ENCODE measurements at places on chromosomes 11 and 22.

- no peak overlapping the region for H3K27ac ChIP-seq
- H3K4me1 ChIP-seq = peaks cover 2% of the 10 kb centered on the region
- no peaks in the 10 kb centered on the region for H3K27me3 ChIP-seq
- no peak for DNase-seq
- H3K36me3 ChIP-seq = no peaks in the 10 kb centered on the region
These were observed 175.9 kb downstream of the NTM start for GRCh38 chr11:131546218-131546895.

- no peak overlapping the region for H3K4me3 ChIP-seq
- H3K4me1 ChIP-seq = peaks cover 16% of the 10 kb centered on the region
- H3K36me3 ChIP-seq = no peaks in the 10 kb centered on the region
- no peaks in the 10 kb centered on the region for H3K27me3 ChIP-seq
- H3K27ac ChIP-seq = peak overlapping the region; percentile 58
These were observed 38.7 kb upstream of the LINC01488 start for GRCh38 chr11:69442807-69443137.

DNA sequence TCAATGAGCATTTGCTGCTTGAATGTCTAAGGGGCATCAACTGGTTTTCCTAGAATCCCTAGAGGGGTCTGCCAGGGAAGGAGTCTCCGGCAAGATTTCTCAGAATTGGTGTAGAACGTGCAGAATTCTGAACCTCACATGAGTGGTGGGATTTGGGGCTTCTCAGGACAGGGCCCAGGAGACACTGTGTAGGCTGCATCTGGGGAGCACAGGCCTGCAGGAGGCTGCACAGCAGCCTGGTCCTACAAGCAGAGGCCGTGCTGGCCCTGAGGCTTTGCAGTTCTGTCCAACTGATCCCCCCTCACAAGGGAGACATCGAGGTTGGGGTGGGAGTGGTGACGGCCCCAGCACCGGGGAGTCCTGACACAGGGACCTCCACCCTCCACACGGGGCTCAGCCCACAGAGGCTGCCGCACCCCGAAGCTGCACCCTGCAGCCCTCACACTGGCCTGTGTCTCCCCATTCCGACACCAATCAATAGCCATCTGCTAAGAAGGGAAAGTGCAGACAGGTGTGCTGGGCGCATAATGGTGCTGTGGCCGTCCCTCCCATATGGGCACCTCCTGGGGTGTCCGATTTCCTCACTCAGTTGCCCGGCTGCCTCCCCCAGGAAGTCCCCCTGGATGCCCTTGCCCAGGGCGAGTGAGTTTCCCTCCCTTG, 688.1 kb downstream of the BRD1 start:
- H3K36me3 ChIP-seq = no peaks in the 10 kb centered on the region
- DNase-seq = no peak
- H3K4me1 ChIP-seq = no peaks in the 10 kb centered on the region
- H3K4me3 ChIP-seq = no peak overlapping the region
- no peaks in the 10 kb centered on the region for H3K27me3 ChIP-seq

DNA sequence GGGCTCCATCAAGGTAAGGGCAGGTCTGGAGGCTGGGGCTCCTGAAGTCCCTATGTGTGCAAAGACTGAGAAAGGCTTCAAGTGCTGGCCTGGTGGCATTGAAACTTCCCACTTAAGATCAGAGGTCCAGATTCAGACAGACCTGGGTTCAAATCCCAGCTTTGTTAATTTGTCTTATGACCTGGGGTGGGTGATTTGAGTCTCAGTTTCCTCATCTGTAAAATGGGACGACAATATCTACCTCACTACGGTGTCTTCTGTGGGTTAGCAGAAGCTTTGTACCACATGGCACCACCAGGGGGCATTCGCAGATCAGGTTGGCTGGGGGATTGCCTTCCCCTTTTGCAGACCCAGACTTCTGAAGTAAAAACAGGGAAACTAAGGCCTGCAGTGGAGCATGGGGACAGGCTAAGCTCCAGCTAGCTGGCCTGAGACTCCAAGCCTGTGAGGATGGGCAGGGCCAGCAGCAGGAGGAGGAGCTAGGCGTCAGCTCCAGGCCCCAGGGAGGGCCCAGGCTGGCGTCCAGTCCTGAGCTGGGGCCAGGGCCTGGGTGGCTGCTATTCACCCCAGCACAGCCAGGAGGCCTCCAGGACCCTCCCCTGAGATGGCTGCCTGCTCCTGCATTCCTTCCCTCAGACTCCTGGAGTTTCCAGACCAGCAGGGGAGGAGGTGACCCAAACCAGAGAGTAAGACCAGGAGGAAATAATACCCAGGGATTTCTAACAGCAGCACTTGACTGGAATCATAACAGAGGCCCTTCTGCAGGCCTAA, 1.5 kb downstream of the CASTOR1 start:
- no peaks in the 10 kb centered on the region for H3K36me3 ChIP-seq
- DNase-seq = peak; percentile 80
- peak overlapping the region; percentile 9 for H3K27ac ChIP-seq
- no peaks in the 10 kb centered on the region for H3K27me3 ChIP-seq
- H3K4me1 ChIP-seq = peaks cover 15% of the 10 kb centered on the region
- H3K4me3 ChIP-seq = no peak overlapping the region

DNA sequence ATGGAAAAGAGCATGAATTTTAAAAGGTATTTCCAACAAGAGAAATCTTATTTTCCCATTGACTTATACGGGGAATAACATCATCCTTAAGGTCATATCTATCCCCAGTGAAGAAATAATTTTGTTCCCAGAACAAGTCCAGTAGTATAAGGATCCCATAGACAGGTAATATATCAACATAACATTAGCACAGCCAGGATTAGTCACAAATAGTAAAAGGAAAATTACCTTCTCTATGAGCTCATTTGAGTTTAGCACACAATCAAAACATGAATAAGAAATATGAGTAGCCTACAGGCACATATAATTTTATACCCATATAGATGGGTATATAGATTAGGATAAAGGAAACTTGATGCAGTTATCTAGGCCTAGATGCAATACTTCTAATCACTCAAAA, 2.8 kb upstream of the OR52K1 start:
- H3K36me3 ChIP-seq = no peaks in the 10 kb centered on the region
- no peak for DNase-seq
- H3K4me1 ChIP-seq = no peaks in the 10 kb centered on the region
- peaks cover 2% of the 10 kb centered on the region for H3K27me3 ChIP-seq
- no peak overlapping the region for H3K4me3 ChIP-seq

- DNase-seq = no peak
- H3K36me3 ChIP-seq = no peaks in the 10 kb centered on the region
- no peaks in the 10 kb centered on the region for H3K4me1 ChIP-seq
- H3K27me3 ChIP-seq = no peaks in the 10 kb centered on the region
- H3K4me3 ChIP-seq = no peak overlapping the region
- H3K27ac ChIP-seq = no peak overlapping the region
These were observed 115.2 kb downstream of the DDX10 start for GRCh38 chr11:108780119-108780518.

- no peak overlapping the region for H3K27ac ChIP-seq
- H3K36me3 ChIP-seq = peaks cover 40% of the 10 kb centered on the region
- no peak for DNase-seq
- peaks cover 14% of the 10 kb centered on the region for H3K4me1 ChIP-seq
- H3K27me3 ChIP-seq = no peaks in the 10 kb centered on the region
These were observed 2.1 kb downstream of the UBE2L3 start for GRCh38 chr22:21569459-21570170.

- no peak overlapping the region for H3K4me3 ChIP-seq
- peaks cover 1% of the 10 kb centered on the region for H3K4me1 ChIP-seq
- H3K27ac ChIP-seq = no peak overlapping the region
- DNase-seq = peak; percentile 76
These were observed 12.0 kb downstream of the BRSK2 start for GRCh38 chr11:1401656-1402221.

GRCh38 chr11:96338910-96339705, 3.9 kb downstream of the MAML2 start:
- peaks cover 8% of the 10 kb centered on the region for H3K4me1 ChIP-seq
- H3K4me3 ChIP-seq = no peak overlapping the region
- H3K27ac ChIP-seq = no peak overlapping the region
- no peaks in the 10 kb centered on the region for H3K27me3 ChIP-seq

- DNase-seq = no peak
- H3K4me1 ChIP-seq = peaks cover 6% of the 10 kb centered on the region
- H3K4me3 ChIP-seq = no peak overlapping the region
- no peaks in the 10 kb centered on the region for H3K27me3 ChIP-seq
These were observed 6.1 kb downstream of the CAPN5 start for GRCh38 chr11:77072851-77073327.

DNA sequence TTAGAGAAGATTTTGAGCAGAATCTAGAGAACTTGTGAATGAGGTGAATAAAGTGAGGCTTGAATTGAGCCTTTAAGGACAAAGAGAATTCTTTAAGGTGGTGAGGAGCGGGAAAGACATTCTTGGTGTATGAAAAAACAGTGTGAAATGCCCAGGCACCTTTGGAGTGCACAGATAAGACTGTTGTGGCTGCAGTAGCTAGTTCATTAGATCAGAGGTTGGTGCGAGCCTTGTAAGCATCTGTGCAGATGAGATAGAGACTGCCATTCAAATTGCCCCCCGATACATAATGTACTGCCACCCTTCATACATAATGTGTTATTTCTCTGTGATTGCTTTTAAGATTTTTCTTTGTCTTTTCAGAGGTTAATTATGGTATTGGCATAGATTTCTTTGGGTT, 31.3 kb downstream of the ATXN10 start:
- H3K27ac ChIP-seq = no peak overlapping the region
- no peaks in the 10 kb centered on the region for H3K27me3 ChIP-seq
- no peak for DNase-seq
- H3K4me3 ChIP-seq = no peak overlapping the region
- H3K4me1 ChIP-seq = peaks cover 1% of the 10 kb centered on the region

DNA sequence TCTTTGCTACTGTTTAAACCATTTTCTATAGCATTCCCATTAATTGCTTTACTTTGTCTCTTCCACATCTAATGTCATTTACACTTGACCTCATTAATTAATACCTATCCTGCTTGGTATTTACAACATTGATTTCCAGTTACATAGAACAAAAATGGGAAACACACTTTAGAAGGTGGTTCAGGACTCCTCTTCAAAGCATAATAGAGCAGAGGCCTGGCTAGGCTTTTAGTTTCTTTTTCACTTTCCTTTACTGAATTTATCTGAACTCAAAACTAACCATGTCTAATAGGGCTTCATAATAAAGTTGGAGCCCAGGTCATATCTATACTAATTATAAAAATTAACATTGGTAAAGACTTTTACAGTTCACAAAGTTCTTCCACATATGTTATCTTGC, 648.0 kb upstream of the KIRREL3 start:
- no peak overlapping the region for H3K4me3 ChIP-seq
- no peak for DNase-seq
- no peaks in the 10 kb centered on the region for H3K36me3 ChIP-seq
- no peak overlapping the region for H3K27ac ChIP-seq
- H3K27me3 ChIP-seq = no peaks in the 10 kb centered on the region

DNA sequence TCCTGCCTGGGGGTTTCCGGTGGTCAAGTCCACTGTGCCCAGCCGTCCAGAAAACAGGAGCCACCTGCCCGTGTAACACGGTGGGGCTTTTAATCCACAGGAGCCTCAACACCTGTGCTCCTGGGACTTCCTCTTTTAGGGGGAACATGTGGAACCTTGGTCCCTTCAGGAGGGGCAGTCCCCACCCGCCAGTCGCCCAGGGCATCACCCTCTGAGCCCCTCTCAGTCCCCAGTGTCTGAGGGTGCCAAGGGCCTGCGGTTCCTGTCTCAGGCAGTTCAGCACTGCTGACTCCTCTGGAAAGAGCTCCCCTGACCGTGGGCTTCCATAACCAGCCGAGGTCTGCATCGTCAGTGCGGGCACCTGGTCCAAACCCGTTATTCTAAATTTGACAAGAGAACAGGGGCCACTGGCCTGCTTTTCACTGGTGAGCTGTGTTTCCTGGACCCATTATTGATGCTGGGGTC, 15.8 kb downstream of the KRTAP5-5 start:
- H3K27me3 ChIP-seq = peaks cover 31% of the 10 kb centered on the region
- H3K36me3 ChIP-seq = no peaks in the 10 kb centered on the region
- H3K4me1 ChIP-seq = no peaks in the 10 kb centered on the region
- no peak for DNase-seq
- no peak overlapping the region for H3K4me3 ChIP-seq

DNA sequence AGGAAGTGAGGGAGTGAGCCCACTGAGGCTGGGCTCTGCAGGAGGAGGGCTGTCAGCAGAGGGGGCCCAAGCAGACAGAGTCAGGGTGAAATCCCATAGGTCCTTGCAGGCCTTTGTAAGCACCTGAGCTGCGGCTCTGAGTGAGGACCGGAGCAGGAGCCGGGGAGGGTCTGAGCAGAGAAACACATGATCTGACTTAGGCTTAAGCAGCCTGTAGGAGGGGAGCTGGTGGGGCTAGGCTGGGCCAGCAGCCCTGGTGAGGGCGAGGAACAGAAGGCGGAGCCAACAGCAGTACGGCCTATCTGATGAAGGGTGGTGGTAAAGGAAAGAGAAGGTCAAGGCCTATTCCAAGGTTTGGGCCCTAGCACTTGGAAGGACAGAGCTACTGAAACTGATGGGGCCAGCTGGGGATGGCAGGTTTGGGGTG, 26.9 kb upstream of the CBX7 start:
- no peaks in the 10 kb centered on the region for H3K27me3 ChIP-seq
- peaks cover 35% of the 10 kb centered on the region for H3K4me1 ChIP-seq
- H3K27ac ChIP-seq = no peak overlapping the region
- DNase-seq = no peak

DNA sequence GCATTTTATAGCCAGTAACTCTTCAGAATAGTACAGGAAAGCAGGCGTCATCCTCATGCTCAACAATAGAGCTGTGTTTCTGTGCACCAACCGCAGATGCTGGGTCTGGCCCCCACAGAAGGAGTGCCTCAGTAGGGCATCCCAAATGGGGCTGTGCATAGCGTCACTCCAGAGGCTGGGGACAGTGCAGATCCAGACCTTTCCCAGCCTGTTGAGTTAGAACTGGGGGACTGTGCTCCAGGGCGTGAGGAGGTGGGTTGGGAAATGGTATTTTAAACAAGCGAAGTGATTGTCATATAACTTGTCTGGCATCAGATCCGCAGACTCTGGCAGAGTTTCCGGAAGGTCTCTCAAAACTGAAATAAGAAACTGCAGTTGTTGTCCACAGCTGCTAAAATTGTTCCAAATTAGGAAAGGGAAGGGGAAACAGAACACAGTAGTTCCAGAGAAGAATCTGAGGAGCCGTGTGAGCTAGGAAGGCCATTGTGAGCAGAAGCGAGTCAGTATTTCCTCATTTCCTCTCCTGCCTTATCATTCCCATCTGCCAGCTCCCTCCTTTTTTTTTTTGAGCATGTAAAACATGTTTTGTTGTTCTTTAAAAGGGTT, 52.2 kb downstream of the JAM3 start:
- H3K36me3 ChIP-seq = peaks cover 6% of the 10 kb centered on the region
- H3K27ac ChIP-seq = no peak overlapping the region
- DNase-seq = no peak

DNA sequence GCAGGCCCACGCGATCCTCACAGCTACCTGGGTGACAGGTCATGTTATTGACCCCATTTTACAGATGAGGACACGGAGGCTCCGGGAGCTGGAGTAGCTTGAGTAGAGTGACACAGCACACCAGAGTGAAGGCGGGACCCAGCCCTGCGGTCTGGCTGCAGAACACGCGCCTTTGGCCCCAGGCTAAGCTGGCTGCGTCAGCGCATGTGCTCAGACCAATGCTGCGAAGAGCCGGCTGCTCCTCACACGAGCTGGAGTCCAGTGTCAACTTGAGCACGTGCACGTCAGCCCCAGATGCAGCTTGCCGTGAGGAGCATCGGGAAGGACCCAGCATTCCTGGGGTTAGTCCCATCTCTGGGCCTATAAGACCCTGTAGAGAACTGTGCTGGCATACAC, 49.9 kb downstream of the SCUBE1 start:
- no peak overlapping the region for H3K27ac ChIP-seq
- peaks cover 17% of the 10 kb centered on the region for H3K36me3 ChIP-seq
- H3K4me1 ChIP-seq = peaks cover 15% of the 10 kb centered on the region
- no peak for DNase-seq
- no peak overlapping the region for H3K4me3 ChIP-seq
- H3K27me3 ChIP-seq = no peaks in the 10 kb centered on the region

- H3K4me1 ChIP-seq = no peaks in the 10 kb centered on the region
- no peak for DNase-seq
- H3K4me3 ChIP-seq = no peak overlapping the region
- no peaks in the 10 kb centered on the region for H3K36me3 ChIP-seq
- no peak overlapping the region for H3K27ac ChIP-seq
These were observed 159.5 kb upstream of the POU2AF2 start for GRCh38 chr11:111086058-111086457.

All from neuronal stem cell (in vitro differentiated cells).